ENCODE measurements at places on chromosomes 3 and 15.
A peak's percentile ranks its signal among the peaks of the same experiment; 100 is the strongest.

GRCh38 chr3:30232142-30232541 is 374.3 kb upstream of the TGFBR2 start:
- no peak for DNase-seq

DNA sequence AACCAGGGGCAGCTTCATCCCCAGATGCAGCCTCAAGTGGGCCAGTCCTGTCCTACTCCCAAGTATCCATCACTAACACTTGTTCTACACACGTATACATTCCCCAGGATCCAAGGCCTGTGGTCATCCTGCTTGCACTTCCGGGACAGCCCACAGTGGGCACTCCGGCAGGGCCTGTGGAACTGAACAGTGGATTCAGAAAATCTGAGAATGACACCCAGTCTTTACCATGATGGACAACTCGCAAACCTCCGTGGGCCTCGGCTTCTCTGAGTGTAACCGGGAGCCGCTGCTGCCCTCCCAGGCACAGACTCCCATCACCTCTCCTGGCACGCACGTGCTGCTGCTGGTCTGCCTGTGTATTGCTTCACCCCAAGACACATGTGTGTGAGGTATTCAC is 59.6 kb downstream of the ATP10A start:
- DNase-seq: no peak

- no peak for DNase-seq
These were observed 335.9 kb downstream of the LPP start for GRCh38 chr3:188489639-188490405.

GRCh38 chr3:7328339-7328738 is 467.4 kb downstream of the GRM7 start:
- no peak for DNase-seq

GRCh38 chr15:99321468-99321867 is 70.2 kb downstream of the LRRC28 start:
- DNase-seq: no peak

- DNase-seq: no peak
These were observed 58.6 kb downstream of the MME start for GRCh38 chr3:155138677-155139076.

DNA sequence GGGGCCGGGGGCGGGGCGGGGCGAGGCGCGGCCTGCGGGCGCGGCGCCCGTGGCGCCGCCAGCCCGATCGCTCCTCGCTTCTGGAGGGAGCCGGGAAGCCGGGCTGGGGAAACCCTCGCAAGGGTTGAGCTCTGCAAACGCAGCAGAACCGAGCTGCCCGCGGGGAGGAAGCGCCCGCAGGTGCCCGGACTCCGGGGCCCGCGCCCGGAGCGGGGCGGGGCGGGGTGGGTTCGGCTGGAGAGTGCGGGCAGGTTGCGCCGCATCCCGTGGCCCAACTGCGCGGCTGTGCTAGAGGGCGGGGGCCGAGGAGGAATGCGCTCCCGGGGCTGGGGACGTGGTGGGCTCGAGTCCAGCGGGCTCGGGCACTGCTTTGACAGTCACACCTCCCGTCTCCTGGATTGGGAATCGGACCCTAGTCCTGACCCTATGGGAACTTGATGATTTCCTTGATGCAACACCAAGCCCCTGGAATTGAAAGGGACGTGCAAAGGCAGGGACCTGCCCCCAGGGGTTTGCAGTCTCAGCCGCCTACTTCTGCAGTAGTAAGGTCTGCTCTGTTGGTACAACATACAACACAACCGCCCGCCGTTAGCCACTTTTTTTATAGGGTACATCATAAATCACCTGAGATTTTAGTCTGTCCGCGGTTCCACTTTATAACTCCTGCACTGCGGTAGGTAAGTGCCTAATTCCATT is 34.3 kb downstream of the ZBTB38 start:
- DNase-seq: peak; percentile 52

- DNase-seq: no peak
These were observed 30.7 kb downstream of the NANOGP8 start for GRCh38 chr15:35054380-35054779.

- DNase-seq: no peak
These were observed 25.8 kb downstream of the C3orf33 start for GRCh38 chr3:155780291-155780690.

GRCh38 chr3:104547031-104547430 is 819.7 kb upstream of the ALCAM start:
- DNase-seq: no peak

GRCh38 chr3:158659454-158660237 is 12.8 kb downstream of the LXN start:
- no peak for DNase-seq

Measured in C1 segment of cervical spinal cord (tissue), 14 donors.